AG09319 (cell line): ENCODE measurements at places on chromosomes 5 and 9.
A peak's percentile ranks its signal among the peaks of the same experiment; 100 is the strongest.

DNA sequence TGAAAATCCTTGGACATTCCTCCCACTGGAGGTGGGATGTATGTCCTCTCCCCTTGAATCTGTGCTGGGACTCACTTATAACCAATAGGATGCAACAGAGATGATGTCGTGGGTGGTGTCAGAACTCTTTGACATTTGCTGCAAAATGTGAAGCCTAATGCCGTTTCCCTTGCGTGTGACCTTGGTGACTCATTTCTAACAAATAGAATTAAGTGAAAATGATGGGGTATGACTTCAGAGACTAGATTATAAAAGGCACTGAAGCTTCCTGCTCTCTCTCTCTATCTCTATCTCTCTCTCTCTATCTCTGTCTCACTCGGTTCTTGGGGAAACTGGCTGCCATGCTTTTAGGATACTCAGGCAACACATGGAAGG is 126.1 kb upstream of the STC2 start:
- DNase-seq, result no peak

DNA sequence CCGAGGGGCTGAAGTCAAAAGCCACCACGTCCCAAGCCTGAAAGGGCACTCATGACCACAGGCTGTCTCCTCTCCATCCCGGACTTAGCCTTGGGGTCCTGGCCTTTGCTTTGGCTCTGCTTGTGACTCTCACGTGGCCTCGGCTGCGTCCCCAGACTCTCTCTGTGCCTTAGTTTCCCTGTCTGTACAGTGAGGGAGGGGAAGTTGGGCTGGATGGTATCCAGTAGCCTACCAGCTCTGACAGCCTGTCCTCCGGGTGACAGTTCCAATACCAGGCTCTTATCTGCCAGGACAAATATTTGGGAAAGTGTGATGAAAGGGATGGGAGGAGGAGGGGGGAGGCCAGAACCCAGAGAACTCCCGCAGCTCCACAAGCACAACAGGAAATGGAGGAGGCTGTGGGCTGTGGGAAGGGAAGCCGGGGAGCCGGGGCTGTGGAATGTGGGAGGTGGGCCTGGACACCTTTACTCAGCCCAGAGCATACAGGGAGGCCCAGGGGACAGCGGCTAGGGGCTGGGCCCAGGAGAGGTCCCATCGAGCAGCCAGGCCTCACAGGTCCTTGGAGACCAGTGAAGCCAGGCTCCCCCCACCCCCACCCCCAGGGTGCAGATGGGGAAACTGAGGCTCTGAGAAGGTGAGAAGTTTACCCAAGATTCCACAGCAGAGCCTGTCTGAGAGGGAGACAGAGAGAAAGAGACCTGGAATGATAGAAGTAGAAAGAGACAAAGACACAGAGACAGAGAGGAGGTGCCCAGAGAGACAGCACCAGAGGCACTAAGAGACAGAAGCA is 18.3 kb downstream of the PDGFRB start:
- no peak for DNase-seq

DNA sequence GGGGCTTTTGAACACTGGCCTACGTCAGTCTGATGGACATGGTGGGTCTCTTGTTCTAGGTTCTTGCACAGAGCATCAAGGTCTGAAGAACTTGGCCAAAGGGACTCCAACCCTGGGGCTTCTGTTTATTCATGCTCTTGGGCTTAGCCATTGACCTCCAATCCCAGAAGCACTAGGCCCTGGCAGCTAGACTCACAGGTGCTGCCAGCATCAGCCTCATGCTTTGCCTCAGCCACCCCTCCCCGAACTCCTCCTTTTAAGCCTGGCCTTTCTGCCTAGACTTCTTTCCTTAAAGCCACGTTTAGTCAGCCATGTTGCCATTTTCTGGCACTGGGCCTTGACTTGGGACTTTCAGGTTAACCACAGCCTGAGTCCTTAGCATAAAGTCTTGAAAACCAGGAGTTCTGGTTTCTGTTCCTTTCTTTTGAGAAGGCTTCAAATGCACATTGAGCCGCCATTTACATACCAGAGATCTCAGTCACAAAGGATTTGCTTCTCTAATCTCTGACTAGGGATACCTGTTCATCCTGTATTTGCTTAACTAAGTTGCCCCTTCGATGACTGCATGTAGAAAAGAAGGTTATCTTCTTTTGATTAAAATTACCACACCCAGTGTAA is 54.7 kb downstream of the ANGPTL2 start:
- DNase-seq, result no peak

- no peak for DNase-seq
Measured at GRCh38 chr5:125023673-125024072, 277.2 kb upstream of the ZNF608 start.

GRCh38 chr5:103112910-103113309 is 7.0 kb downstream of the GIN1 start:
- DNase-seq, result no peak

- no peak for DNase-seq
Measured at GRCh38 chr5:147481874-147482705, 27.8 kb downstream of the DPYSL3 start.

- DNase-seq, result no peak
Measured at GRCh38 chr5:143237664-143238063, 165.8 kb downstream of the NR3C1 start.

- DNase-seq, result no peak
Measured at GRCh38 chr5:96114736-96115135, 153.1 kb upstream of the ELL2 start.

DNA sequence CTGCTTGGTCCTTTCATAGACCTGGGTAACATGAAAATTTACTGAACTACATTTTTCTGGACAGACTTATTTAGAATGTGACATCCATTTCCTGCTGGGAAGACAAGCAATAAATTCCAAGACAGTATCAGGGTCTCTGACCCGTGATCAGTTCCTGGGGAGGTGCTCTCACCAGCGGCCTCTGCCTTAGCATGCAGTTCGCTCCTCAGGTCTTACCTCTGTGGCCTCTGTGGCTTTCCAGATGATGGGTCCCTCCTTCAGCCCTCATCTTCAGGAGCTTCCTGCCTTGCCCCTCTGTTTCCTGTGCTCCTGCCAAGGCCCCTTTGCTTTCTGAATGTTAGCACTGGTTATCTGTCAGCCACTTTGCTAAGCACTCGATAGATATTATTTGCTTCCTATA is 66.4 kb downstream of the CMYA5 start:
- DNase-seq, result no peak

DNA sequence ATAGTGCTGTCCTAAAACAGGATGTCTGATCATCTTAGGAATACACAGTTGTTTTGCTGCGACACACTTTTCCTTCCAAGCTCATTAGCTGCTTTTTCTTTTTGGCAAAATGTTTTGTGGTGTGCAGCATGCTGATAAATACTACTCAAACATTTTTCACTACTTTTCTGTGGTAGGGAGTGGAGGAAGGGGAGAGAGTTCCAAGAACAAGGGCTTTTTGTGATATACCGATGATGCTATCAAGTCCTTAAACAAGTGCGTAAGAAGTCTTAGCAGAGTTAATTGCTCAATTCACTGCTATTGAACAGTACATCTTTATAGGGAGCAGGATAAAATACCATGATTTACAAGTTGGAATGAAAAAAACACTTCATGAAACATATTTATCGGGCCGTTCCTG is 23.6 kb upstream of the TEK start:
- no peak for DNase-seq

GRCh38 chr5:179858241-179858585 is 404 bp downstream of the MRNIP start:
- DNase-seq, result no peak

DNA sequence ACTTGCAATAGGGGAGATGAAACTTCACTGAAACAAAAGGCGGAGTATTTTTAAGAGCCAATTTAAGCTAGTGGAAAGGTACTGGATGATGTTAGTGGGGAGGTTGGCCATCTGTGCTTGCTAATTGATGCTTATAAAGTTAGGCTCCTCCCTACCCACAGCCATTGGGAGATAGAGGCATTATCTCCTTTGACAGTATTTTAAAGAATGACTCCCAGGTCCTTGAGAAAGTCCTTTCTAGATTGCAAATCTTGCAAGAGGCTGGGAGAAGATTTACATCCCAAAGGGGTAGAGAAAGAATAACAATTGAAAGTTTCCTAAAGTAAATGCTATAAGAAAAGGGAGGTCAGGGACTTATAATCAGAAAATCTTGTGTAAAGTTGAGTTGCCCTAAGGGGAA is 282.6 kb downstream of the BRINP1 start:
- DNase-seq, result no peak

- no peak for DNase-seq
Measured at GRCh38 chr9:109599711-109600110, 101.6 kb upstream of the PTPN3 start.

DNA sequence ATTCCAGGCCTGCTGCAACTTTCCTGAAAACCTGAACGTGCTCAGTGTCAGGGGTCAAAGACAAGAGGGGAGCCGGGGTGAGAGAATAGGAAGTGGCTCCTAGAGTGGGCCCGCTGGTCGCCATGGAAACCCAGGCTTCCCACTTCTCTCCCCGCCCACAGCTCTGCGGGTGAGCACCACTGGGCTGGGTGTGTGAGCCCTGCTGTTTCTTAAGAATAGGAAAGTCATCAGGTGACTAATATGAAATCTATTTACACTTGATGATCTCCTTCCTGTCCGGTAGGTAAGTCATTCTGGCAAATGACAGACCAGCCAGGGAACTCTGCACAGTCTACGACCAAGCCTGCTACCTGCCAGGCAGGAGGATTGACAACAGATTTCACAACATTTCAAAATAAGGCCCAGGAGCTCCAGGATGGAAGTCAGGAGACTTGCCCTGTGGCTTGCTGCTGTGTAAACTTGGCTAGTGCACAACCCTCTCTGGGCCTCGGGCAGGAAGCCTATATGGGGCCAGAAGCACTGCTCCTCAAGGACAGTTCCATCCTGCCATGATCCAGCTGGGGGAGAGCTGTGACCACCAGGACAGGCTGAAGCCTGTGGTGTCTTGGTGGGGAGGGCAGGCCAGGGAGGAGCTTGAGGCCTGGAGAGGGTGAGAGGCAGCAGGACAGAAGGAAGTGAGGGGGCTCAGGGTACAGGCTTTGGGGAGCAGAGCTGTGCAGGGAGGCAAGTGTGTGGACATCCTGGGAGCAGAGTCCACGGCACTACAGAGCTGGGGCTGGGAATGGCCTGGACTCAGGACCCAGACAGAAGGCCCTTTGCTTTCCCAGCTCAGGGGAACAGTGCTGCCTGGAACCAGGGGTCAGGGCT is 60.6 kb downstream of the SHB start:
- DNase-seq, result no peak

- no peak for DNase-seq
Measured at GRCh38 chr5:83817591-83817990, 96.9 kb upstream of the HAPLN1 start.

GRCh38 chr5:44875661-44876605 is 67.2 kb downstream of the MRPS30 start:
- DNase-seq, result no peak

DNA sequence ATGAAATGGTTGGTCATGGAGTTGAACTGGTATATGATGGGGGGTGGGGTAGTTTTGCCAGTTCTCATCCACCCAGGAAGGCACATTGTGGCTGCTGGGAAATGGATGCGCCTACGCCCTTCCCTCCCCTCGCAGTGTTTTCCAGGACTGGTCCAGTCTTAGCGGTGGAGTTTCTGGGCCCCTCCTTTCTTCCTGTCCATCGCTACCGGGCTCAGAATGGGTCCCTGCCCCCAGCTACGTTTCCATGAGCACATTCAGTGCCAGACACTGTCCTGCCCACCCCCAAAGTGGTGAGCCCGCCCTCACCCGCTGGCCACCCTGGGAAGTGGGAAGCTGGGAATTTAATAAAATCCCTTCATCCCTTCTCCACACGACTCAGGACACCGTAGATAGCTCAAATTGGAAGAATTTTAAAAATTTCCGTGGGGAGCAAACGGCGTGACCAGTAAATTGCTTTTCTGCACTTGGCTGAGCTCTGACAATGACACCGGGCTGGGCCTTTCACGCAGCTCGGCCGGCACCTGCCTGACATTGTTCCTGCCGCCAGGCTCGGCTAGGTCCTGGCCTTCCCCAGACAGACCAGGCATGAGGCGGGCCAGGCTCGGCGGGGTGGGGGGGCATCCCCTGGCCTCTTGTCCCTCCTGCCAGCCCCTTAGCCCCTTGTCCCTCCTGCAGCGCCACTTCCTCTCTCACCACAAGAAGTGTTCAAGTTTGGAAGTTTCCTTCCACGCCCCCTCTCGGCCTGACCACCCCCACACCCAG is 3.6 kb downstream of the FGF18 start:
- no peak for DNase-seq

DNA sequence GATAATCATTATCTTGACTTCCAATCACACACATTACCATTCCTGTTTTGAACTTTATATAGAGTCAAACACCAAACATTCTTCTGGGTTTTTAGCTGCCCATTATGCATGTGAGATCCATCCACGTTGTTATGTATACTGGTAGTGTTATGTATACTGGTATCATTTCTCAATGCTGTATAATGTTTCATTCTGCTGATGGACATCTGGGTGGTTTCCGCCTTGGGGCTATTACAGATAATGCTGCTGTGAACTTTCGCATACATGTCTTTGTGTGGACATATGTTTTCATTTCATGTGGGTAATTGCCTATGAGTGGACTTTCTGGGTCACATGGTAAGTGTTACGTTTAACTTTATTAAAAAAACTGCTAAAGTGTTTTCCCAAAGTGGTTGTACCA is 217.8 kb upstream of the EFNA5 start:
- DNase-seq, result no peak

- no peak for DNase-seq
Measured at GRCh38 chr9:84811072-84811750, 141.7 kb downstream of the NTRK2 start.

DNA sequence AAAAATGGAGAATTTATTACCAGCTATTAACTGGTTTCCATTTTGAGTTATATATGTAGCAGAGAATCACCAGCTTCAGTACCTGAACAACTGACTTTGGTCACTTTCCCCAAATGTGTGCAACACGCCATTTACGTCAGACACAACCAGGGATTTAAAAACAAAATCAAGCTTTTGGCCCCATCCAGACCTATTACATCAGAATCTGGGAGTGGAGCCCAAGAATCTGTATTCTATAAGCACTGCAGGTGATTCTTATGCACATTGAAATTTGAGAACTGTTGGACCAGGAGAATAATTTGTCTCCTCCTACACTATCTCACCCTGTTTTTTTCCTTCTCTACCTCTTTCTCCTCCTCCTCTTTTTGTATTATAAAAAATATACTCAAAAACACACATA is 295.9 kb downstream of the PRELID2 start:
- DNase-seq, result no peak

DNA sequence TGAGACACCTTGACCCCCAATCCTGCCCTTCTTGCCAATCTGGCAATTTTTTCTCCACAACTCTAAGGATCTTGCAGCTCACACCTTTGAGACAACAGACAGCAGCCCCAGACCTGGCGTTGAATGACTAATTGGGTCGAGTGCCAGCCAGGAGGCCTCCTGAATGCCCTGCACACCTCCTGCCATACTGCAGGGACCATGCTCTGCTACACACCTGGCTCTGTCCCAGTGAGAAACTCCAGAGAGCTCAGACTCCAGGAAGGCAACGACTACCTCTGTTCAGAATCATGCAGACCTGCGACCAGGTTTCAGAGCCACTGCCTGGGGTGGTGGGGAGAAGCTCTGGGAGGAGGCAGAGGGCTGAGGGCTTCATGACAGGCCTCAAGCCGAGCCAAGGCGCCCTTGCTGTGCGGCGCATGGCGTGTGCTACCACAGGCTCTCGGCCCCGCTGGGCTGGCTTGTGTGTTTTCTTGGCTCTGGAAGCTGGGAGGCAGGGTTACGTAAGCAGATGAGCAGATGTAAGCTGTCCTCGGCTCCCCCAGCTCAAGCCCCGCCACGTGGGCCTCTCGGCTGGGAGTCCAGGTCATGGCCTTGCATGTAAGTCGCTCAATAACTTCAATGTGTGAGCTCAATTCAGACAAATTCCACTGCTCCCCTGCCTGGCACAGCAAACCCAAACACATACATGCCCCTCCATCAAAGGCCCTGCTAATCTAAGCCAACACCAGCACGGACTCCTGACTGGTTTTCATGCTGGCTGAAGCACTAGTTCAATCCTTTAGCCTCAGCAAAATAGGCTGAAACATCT is 27.5 kb downstream of the B4GALT1 start:
- peak; percentile 90 for DNase-seq
